Colonic mucosa (tissue), 4 donors: ENCODE measurements at places on chromosomes 7 and 10. TPM values are rescaled to one million over a fixed set of nuclear protein-coding genes. Genes with fewer than 3 reads are reported as not detected.

GRCh38 chr7:26022982-26023381, 129.0 kb upstream of the NFE2L3 start:
- no peak overlapping the region for H3K4me3 ChIP-seq
- no peaks in the 10 kb centered on the region for H3K4me1 ChIP-seq
- no peak for DNase-seq
- no peaks in the 10 kb centered on the region for H3K27me3 ChIP-seq

DNA sequence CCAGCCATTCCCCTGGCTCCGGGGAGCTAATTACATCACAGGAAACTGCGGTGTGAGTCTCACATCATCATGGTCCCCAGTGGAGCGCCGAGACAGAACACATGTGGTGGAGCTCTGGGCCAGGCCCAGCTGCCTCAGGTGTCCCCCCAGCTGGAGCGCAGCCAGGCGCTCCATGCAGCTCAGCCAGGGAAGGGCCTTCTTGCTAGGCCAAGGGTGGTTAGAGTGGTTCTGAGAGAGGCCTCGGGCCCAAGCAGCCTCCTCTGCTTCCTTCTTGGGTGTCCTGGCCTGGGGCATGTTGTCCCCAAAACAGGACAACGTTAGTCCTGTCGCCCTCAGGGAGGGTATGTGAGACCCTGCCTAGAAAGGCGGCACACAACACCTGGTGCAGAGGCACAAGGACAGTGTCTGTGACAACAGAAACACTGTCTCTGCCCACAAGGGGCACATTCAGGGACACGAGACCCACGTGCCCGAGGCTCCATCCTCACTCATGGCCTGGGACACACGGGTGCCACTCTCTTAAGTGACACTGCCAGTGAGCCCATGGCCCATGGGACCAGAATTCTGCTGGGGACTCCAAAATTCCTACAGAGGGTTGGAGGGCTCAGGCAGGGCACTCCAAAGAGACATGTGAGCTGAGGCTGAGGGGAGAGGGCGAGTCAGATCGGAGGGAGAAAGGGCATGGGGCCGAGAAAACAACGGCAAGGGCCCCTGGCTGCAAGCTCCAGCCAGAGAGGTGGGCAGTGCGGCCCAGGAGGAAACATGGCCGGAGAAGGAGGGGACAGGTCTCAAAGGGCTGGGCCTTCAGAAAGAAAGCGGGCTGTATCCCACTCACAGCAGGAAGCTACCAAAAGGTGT, 37.0 kb upstream of the RET start:
- DNase-seq: peak; percentile 7
- no peak overlapping the region for H3K4me3 ChIP-seq
- H3K4me1 ChIP-seq: no peaks in the 10 kb centered on the region
- no peaks in the 10 kb centered on the region for H3K36me3 ChIP-seq

GRCh38 chr10:103549349-103549685, 55.8 kb downstream of the NEURL1 start:
- H3K27ac ChIP-seq: peak overlapping the region; percentile 46
- no peak overlapping the region for H3K4me3 ChIP-seq
- H3K36me3 ChIP-seq: no peaks in the 10 kb centered on the region
- peaks cover 10% of the 10 kb centered on the region for H3K4me1 ChIP-seq
- H3K27me3 ChIP-seq: no peaks in the 10 kb centered on the region
- DNase-seq: no peak

Gene GNGT1
- total RNA-seq: not detected

Gene DPCD
- total RNA-seq: 19.4 TPM
